Naive B cell (primary cell): ENCODE measurements at places on chromosomes 12 and 14. TPM values are rescaled to one million over a fixed set of nuclear protein-coding genes. Genes with fewer than 3 reads are reported as not detected.

GRCh38 chr12:76558684-76559399 lies 729 bp downstream of the OSBPL8 start:
- peaks cover 59% of the 10 kb centered on the region for H3K4me1 ChIP-seq
- no peaks in the 10 kb centered on the region for H3K36me3 ChIP-seq
- H3K27ac ChIP-seq, result peak overlapping the region; percentile 94
- peak; percentile 76 for DNase-seq

DNA sequence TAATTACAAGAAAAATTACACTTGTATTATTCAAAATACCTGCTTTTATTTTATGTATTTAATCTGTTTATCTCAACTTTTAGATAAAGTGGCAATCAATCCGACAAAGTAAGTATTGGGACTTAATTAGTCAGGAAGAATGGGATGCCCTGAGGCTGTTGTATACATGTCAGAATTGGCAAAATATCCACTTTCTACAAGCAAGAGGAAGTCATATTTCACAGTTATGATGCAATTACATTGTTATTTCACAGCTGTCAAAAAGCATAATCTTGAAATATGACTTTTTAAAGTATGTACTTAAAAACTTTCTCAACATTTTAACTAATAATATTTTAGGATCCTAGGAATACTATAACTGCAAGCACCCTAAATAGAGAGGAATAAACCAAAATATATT lies 357.1 kb upstream of the MGAT4C start:
- no peak overlapping the region for H3K27ac ChIP-seq
- DNase-seq, result no peak
- no peaks in the 10 kb centered on the region for H3K36me3 ChIP-seq
- H3K4me3 ChIP-seq, result no peak overlapping the region
- no peaks in the 10 kb centered on the region for H3K27me3 ChIP-seq

DNA sequence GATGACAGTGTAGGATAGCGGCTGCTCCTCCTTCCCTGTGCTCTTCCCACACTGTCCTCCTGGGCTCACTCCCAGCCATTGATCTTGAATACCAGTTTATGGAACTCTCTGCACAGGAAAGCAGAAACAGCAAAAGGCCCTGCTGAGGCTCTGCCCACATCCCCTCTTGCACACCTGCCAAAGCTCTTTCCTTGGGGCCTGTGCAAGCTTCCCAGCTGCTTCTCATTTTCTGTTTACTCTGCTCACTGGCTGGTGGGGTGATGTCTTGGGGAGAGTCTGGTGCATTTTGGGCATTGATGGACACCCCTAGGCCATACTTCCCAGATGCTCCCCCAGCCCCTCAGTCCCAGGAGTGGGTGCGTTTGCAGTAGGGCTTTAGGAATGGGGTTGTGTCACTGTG lies 361.8 kb downstream of the TMEM121 start:
- H3K4me3 ChIP-seq, result peak overlapping the region; percentile 83
- no peaks in the 10 kb centered on the region for H3K4me1 ChIP-seq
- DNase-seq, result no peak

PTGDR gene
- not detected for polyA plus RNA-seq

DNA sequence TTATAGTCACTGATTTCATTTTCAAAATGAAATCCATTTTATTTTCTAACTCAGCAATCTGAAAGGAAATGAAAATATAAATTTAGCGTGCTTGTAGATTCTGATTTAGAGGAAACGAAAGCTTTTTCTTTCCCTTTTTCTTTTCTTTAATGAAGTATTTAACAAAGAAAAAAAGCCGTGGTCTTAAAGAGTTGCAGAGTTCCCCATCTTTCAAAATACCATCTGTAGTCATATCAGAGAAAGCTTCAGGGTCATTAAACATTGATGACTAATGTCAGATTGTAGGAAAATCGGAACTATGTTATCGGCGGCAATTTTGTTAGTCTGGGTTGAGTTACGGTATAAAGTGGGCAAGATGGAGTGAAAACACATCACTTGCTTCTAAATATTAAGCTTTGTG lies 32.3 kb downstream of the DRAM1 start:
- H3K36me3 ChIP-seq, result no peaks in the 10 kb centered on the region
- peak; percentile 39 for DNase-seq
- H3K4me3 ChIP-seq, result peak overlapping the region; percentile 78
- H3K27me3 ChIP-seq, result no peaks in the 10 kb centered on the region
- H3K27ac ChIP-seq, result peak overlapping the region; percentile 72

PTPN21 gene
- polyA plus RNA-seq, result not detected

GRCh38 chr14:67963545-67963944 lies 144.0 kb downstream of the RAD51B start:
- peaks cover 30% of the 10 kb centered on the region for H3K36me3 ChIP-seq
- no peak overlapping the region for H3K4me3 ChIP-seq
- H3K27ac ChIP-seq, result no peak overlapping the region
- DNase-seq, result no peak

PLEKHG3 gene
- polyA plus RNA-seq, result not detected

DNA sequence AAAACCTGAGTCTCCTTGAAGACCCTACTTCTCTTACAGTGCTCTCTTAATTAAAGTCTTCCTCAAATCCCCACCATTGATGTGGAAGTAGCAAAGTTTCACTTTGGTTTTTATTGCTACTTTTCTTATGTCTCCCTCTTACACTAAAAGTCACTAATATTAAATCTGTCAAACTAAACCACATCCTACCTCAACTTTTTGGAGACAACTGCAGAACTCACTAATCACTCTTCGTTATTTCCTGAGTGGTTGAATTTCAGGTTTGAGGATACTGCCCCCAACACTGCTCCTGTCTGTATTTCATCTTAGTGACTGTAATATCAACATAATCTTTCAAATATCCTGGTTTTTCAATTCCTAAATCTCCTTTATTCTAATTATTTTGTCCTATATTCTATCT lies 213.0 kb upstream of the PDE3A start:
- no peaks in the 10 kb centered on the region for H3K36me3 ChIP-seq
- H3K27me3 ChIP-seq, result no peaks in the 10 kb centered on the region
- no peak overlapping the region for H3K27ac ChIP-seq
- no peak overlapping the region for H3K4me3 ChIP-seq

CD27 gene
- 3.2 TPM for polyA plus RNA-seq

WNT1 gene
- not detected for polyA plus RNA-seq

- H3K4me1 ChIP-seq, result peaks cover 8% of the 10 kb centered on the region
- H3K27ac ChIP-seq, result no peak overlapping the region
- H3K27me3 ChIP-seq, result peaks cover 47% of the 10 kb centered on the region
- H3K36me3 ChIP-seq, result no peaks in the 10 kb centered on the region
- no peak for DNase-seq
Observed at GRCh38 chr12:71935594-71935993, 3.1 kb upstream of the TPH2 start.

DNA sequence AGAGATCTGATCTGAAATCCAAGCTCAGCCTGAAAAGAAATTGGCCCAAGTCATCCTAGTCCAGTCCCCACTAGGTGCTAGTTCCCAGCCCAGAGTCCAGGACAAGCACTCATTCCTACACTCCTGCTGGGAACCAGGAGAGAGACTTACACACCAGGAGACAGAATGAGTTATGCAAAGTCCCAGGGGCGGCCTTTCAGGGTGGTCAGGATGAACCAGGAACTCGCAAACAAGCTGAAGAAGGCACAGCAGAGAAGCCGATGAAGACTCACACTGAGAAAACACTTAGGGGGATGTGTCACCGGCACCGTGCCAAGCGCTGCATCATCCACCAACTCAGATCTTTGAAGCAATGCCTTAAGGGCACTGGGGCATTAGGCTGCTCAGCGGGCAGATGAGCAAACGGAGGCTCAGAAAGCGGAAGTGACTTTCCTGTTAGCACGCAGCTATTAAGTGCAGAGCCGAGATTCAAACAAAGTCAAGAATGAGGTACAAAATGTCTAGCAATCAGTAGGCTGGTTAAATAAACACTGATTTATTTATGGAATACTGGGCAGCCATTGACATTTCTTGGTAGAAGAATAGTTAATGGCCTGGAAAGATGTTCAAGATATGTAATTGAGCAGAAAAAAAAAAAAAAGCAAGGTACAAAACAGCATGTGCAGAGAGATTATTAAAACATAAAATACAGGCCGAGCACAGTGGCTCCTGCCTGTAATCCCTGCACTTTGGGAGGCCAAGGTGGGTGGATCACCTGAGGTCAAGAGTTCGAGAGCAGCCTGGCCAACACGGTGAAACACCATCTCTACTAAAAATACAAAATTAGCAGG lies 78.7 kb downstream of the LRRC74A start:
- DNase-seq, result peak; percentile 83
- H3K36me3 ChIP-seq, result no peaks in the 10 kb centered on the region
- H3K27me3 ChIP-seq, result peaks cover 12% of the 10 kb centered on the region
- H3K27ac ChIP-seq, result peak overlapping the region; percentile 96
- H3K4me3 ChIP-seq, result peak overlapping the region; percentile 82

DNA sequence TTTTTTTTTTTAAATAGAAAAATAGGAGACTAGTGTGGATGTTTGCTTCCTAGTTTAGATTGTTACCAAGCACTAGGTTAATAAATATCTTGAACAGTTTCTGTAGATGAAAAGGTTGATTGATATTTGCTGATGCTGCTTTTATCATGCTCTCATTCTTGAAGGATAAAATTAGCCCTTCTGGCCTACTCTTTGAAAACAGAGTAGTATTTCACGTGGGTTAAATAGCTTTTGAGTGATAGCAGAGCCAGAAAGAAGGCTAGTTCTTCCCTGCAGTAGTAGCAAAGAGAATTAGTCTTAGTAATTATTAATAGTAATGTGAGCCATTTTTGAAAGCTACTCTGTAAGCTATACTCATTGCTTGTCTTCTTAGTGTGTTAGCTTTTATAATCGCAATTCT lies 5.2 kb downstream of the NEDD1 start:
- H3K27ac ChIP-seq, result no peak overlapping the region
- no peak for DNase-seq
- no peaks in the 10 kb centered on the region for H3K36me3 ChIP-seq

DNA sequence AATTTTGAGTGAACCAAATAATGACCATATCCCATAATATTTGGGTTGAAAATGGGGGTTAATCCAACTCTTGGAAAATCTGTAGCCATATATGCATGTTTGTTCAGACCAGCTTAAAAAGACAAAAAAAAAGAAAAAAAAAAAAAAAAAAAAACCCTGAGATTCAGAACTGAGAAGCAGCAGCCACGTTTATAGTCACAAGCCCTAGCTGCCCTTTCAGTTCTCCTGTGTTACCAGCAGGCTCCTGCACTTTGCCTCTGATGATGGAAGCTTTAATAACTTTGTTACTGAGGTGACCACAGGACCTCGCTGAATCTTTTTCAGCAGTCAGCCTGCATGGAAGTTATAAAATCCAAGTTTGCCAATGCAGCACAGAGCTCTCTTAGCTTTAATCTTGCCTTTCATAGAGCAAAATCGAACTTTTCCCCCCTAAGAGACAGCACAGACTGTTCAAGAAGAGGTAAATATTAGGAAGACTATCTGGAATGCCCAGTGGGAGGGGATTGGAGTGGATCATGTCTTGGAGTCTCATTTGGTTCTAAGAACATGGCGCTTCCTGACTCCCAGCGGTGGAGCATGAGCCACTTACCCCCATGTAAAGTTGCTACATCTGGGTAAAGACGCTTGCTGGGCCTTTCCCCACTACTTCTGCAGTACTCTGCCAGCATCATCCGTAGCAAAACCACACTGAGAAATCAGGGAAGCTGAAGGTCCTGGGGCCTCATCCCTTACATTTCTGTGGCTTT lies 20.6 kb downstream of the GNG2 start:
- no peak overlapping the region for H3K27ac ChIP-seq
- H3K27me3 ChIP-seq, result no peaks in the 10 kb centered on the region
- no peak overlapping the region for H3K4me3 ChIP-seq
- no peak for DNase-seq

DNA sequence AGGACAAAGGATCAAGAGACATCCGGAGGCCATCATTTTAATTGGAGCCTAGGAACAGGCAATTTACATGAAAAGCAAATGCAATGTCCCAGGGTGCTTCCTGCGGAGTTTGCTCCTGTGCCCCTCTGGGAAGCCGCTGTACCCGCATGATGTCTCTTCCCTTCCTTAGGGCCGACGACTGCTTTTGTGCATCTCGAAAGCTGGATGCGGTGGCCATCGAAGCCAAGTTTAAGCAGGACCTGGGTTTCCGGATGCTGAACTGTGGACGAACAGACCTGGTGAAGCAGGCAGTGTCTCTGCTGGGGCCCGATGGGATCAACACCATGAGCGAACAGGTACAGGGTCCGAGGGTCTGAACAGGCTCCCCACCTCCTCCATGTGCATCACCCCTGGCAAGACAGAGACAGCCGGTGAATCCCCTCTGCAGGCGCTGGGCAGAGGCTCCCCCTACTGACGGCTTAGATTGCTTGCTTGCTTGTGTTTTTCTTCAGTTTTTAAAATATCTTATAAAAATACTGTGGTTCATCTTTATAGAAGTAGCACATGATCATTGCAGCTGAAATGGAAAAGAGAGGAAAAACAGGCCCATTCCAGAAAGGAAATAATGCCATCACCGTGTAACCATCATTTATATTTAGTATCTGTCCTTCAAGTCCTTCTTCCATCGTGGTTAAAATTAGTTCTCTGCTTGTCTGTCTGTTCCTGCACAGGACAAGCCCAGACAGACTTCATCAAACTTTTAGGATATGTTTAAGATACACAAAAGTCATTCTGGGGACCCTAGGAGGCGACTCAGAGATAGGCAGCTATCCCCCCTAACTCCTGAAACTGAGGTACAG lies 75.4 kb upstream of the PWP1 start:
- H3K27me3 ChIP-seq, result no peaks in the 10 kb centered on the region
- H3K4me3 ChIP-seq, result no peak overlapping the region
- H3K27ac ChIP-seq, result no peak overlapping the region
- DNase-seq, result peak; percentile 17
- no peaks in the 10 kb centered on the region for H3K36me3 ChIP-seq

- H3K27me3 ChIP-seq, result no peaks in the 10 kb centered on the region
- no peak overlapping the region for H3K27ac ChIP-seq
- H3K4me3 ChIP-seq, result no peak overlapping the region
- H3K4me1 ChIP-seq, result no peaks in the 10 kb centered on the region
Observed at GRCh38 chr12:16555630-16556029, 50.3 kb downstream of the LMO3 start.

KLRC3 gene
- not detected for polyA plus RNA-seq

SVOP gene
- polyA plus RNA-seq, result not detected

SMIM41 gene
- not detected for polyA plus RNA-seq

LPAR5 gene
- 43.2 TPM for polyA plus RNA-seq
